HT1080 (cell line): ENCODE measurements at places on chromosomes 6 and 20. TPM values are rescaled to one million over a fixed set of nuclear protein-coding genes. Genes with fewer than 3 reads are reported as not detected.

GRCh38 chr6:148440877-148441453 lies 98.3 kb downstream of the SASH1 start:
- peak; percentile 87 for DNase-seq

GRCh38 chr20:44395461-44396340 lies 40.2 kb downstream of the HNF4A start:
- no peak for DNase-seq

The LGSN gene
- not detected in 2 replicates for total RNA-seq

- peak; percentile 80 for DNase-seq
These were observed 14.7 kb upstream of the CCDC167 start for GRCh38 chr6:37514321-37514771.

The RAMACL gene
- total RNA-seq: 0.07 and 0.19 TPM in 2 replicates

The MYO6 gene
- total RNA-seq: 4.7 and 6.4 TPM in 2 replicates

The LAMA5 gene
- total RNA-seq: 12.1 and 20.1 TPM in 2 replicates

GRCh38 chr6:61949971-61950370 lies 336.1 kb downstream of the KHDRBS2 start:
- no peak for DNase-seq

The CARMIL1 gene
- total RNA-seq: 8.8 and 9.8 TPM in 2 replicates

- DNase-seq: no peak
These were observed 50.5 kb downstream of the BMP7 start for GRCh38 chr20:57215826-57216471.

GRCh38 chr6:11714116-11714797 lies 64.3 kb downstream of the ADTRP start:
- DNase-seq: no peak

GRCh38 chr20:3224681-3225421 lies 14.1 kb downstream of the SLC4A11 start:
- DNase-seq: no peak
